ENCODE measurements at places on chromosomes 11 and 22.

- no peak overlapping the region for H3K27ac ChIP-seq
- no peaks in the 10 kb centered on the region for H3K27me3 ChIP-seq
- no peaks in the 10 kb centered on the region for H3K4me1 ChIP-seq
- H3K4me3 ChIP-seq, result no peak overlapping the region
Measured at GRCh38 chr22:50500452-50500851, 7.0 kb downstream of the LMF2 start.

GRCh38 chr11:114274637-114275036 is 21.6 kb upstream of the NNMT start:
- DNase-seq, result no peak
- peaks cover 13% of the 10 kb centered on the region for H3K27me3 ChIP-seq
- no peaks in the 10 kb centered on the region for H3K4me1 ChIP-seq
- no peaks in the 10 kb centered on the region for H3K36me3 ChIP-seq

- peaks cover 30% of the 10 kb centered on the region for H3K4me1 ChIP-seq
- no peak overlapping the region for H3K27ac ChIP-seq
- H3K36me3 ChIP-seq, result no peaks in the 10 kb centered on the region
- no peaks in the 10 kb centered on the region for H3K27me3 ChIP-seq
- peak; percentile 94 for DNase-seq
Measured at GRCh38 chr11:67373648-67374570, 511 bp upstream of the CLCF1 start.

- no peaks in the 10 kb centered on the region for H3K27me3 ChIP-seq
- peaks cover 16% of the 10 kb centered on the region for H3K4me1 ChIP-seq
- H3K27ac ChIP-seq, result no peak overlapping the region
- no peak for DNase-seq
Measured at GRCh38 chr11:121391914-121392313, 60.2 kb upstream of the SORL1 start.

GRCh38 chr22:46833228-46833627 is 70.8 kb downstream of the TBC1D22A start:
- no peak overlapping the region for H3K27ac ChIP-seq
- DNase-seq, result peak; percentile 87
- H3K4me3 ChIP-seq, result no peak overlapping the region
- peaks cover 45% of the 10 kb centered on the region for H3K36me3 ChIP-seq
- H3K4me1 ChIP-seq, result no peaks in the 10 kb centered on the region

GRCh38 chr11:100965346-100965745 is 164.3 kb downstream of the PGR start:
- H3K4me1 ChIP-seq, result no peaks in the 10 kb centered on the region
- DNase-seq, result no peak
- H3K4me3 ChIP-seq, result no peak overlapping the region
- H3K36me3 ChIP-seq, result peaks cover 96% of the 10 kb centered on the region
- no peaks in the 10 kb centered on the region for H3K27me3 ChIP-seq

DNA sequence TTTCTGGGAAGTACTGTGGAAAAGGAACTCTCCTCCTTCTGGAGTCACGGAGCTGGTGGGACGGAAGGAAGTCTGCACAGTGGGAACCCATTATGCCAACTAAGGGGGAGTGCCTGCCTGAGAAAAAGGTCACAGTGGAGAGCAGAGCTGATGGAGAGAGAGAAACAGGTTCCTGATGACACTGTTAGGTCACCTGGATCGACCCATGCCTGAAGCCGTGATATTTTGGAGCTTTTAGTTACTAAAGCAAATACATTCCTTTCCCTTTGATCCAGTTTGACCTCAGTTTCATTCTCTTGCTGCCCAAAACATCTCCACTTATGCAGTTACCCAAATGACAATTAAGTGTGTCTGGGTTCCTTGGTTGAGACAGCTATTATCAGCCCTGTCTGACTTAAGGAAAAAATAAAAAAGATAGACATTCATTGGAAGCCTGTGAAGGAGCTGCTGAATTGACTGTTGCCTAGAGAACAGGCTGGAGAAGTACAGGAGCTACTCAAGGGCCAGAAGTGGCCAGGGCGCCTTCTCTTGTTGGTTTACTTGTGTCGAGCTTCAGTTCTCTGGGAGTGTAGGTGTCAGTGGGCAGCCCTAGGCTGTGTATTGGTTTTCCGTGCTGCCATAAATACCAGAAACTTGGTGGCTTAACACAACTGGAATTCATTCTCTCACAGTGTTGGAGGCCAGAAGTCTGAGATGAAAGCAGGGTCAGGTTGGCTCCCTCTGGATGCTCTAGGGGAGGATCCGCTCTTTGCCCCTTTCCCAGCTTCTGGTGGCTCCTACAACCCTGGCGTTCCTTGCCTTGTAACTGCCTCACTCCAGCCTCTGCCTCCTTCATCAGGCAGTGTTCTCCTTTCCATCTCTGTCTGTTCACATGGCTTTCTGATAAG is 13.6 kb downstream of the MRGPRD start:
- no peaks in the 10 kb centered on the region for H3K36me3 ChIP-seq
- no peak for DNase-seq
- H3K4me3 ChIP-seq, result no peak overlapping the region
- no peaks in the 10 kb centered on the region for H3K4me1 ChIP-seq
- no peak overlapping the region for H3K27ac ChIP-seq
- H3K27me3 ChIP-seq, result no peaks in the 10 kb centered on the region

GRCh38 chr11:110989428-110990133 is 255.9 kb upstream of the POU2AF2 start:
- no peak for DNase-seq
- H3K36me3 ChIP-seq, result no peaks in the 10 kb centered on the region
- H3K4me1 ChIP-seq, result peaks cover 6% of the 10 kb centered on the region
- no peak overlapping the region for H3K4me3 ChIP-seq

GRCh38 chr11:65132988-65133700 is 1.2 kb downstream of the SYVN1 start:
- DNase-seq, result peak; percentile 89
- no peak overlapping the region for H3K27ac ChIP-seq
- H3K4me3 ChIP-seq, result peak overlapping the region; percentile 94
- H3K27me3 ChIP-seq, result no peaks in the 10 kb centered on the region

GRCh38 chr11:78346799-78347198 is 70.8 kb downstream of the GAB2 start:
- H3K36me3 ChIP-seq, result no peaks in the 10 kb centered on the region
- H3K4me1 ChIP-seq, result peaks cover 19% of the 10 kb centered on the region
- no peak overlapping the region for H3K4me3 ChIP-seq
- no peak for DNase-seq
- no peaks in the 10 kb centered on the region for H3K27me3 ChIP-seq
- H3K27ac ChIP-seq, result no peak overlapping the region

DNA sequence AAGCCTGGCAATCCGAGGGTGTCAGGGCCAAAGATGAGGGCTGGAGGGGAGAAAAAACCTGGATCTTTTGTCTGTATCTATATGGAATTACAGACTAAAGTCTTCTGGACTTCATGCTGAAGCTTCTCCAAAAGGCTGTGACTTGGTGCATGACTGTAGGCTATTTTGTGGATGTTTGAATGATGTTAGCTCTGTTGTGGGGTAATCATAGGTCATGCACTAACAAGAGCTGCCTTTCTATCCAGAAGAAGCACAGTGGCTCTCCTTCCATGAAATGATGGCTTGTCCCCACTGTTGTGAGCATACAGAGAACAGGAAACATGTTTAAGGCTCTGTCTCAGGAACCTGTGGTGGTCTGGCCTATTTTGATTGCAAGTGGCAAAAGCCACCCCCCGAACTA is 263.3 kb upstream of the PLET1 start:
- H3K36me3 ChIP-seq, result no peaks in the 10 kb centered on the region
- H3K4me3 ChIP-seq, result no peak overlapping the region
- no peaks in the 10 kb centered on the region for H3K27me3 ChIP-seq
- peak overlapping the region; percentile 66 for H3K27ac ChIP-seq
- no peak for DNase-seq

GRCh38 chr22:43755452-43755851 is 56.7 kb downstream of the EFCAB6 start:
- no peak for DNase-seq
- H3K27me3 ChIP-seq, result no peaks in the 10 kb centered on the region
- no peaks in the 10 kb centered on the region for H3K4me1 ChIP-seq

- no peak overlapping the region for H3K4me3 ChIP-seq
- H3K27me3 ChIP-seq, result no peaks in the 10 kb centered on the region
- H3K27ac ChIP-seq, result no peak overlapping the region
Measured at GRCh38 chr22:24112188-24112587, 69.1 kb upstream of the SUSD2 start.

GRCh38 chr22:45680932-45681700 is 9.5 kb downstream of the ATXN10 start:
- no peaks in the 10 kb centered on the region for H3K27me3 ChIP-seq
- no peaks in the 10 kb centered on the region for H3K4me1 ChIP-seq
- H3K36me3 ChIP-seq, result peaks cover under 1% of the 10 kb centered on the region
- H3K4me3 ChIP-seq, result no peak overlapping the region
- no peak for DNase-seq
- H3K27ac ChIP-seq, result no peak overlapping the region

GRCh38 chr22:36775586-36775963 is 344 bp downstream of the IFT27 start:
- H3K4me3 ChIP-seq, result peak overlapping the region; percentile 87
- no peak overlapping the region for H3K27ac ChIP-seq
- H3K36me3 ChIP-seq, result no peaks in the 10 kb centered on the region
- DNase-seq, result peak; percentile 72
- H3K27me3 ChIP-seq, result no peaks in the 10 kb centered on the region
- H3K4me1 ChIP-seq, result no peaks in the 10 kb centered on the region

- H3K4me3 ChIP-seq, result no peak overlapping the region
- H3K4me1 ChIP-seq, result no peaks in the 10 kb centered on the region
- no peaks in the 10 kb centered on the region for H3K36me3 ChIP-seq
- H3K27ac ChIP-seq, result no peak overlapping the region
- H3K27me3 ChIP-seq, result no peaks in the 10 kb centered on the region
- no peak for DNase-seq
Measured at GRCh38 chr11:129489249-129489648, 113.6 kb downstream of the BARX2 start.

- no peak overlapping the region for H3K27ac ChIP-seq
- H3K27me3 ChIP-seq, result no peaks in the 10 kb centered on the region
- H3K4me3 ChIP-seq, result no peak overlapping the region
- peaks cover 12% of the 10 kb centered on the region for H3K36me3 ChIP-seq
Measured at GRCh38 chr11:111632516-111633220, 30.4 kb downstream of the SIK2 start.

DNA sequence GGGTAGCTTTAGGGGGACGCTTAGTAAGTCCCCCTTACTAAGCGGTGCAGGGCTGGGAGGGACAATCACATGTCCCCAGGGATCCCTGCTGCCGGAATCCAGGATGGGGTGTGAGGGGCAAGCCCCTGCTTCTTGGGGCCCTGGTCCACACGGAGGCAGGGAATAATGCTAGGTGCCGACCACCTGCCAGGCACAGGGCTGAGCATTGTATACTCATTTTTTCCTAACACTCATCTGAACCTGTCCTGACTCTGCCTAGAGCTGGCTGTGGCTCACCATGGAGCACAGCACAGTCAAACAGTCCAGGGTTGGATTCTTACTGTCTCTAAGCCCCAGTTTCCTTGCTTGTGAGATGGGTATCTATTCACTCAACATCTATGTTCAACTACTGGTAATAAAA is 1.4 kb upstream of the LTBP3 start:
- H3K36me3 ChIP-seq, result no peaks in the 10 kb centered on the region
- H3K27me3 ChIP-seq, result peaks cover 9% of the 10 kb centered on the region
- no peak overlapping the region for H3K4me3 ChIP-seq
- no peak for DNase-seq
- no peak overlapping the region for H3K27ac ChIP-seq

DNA sequence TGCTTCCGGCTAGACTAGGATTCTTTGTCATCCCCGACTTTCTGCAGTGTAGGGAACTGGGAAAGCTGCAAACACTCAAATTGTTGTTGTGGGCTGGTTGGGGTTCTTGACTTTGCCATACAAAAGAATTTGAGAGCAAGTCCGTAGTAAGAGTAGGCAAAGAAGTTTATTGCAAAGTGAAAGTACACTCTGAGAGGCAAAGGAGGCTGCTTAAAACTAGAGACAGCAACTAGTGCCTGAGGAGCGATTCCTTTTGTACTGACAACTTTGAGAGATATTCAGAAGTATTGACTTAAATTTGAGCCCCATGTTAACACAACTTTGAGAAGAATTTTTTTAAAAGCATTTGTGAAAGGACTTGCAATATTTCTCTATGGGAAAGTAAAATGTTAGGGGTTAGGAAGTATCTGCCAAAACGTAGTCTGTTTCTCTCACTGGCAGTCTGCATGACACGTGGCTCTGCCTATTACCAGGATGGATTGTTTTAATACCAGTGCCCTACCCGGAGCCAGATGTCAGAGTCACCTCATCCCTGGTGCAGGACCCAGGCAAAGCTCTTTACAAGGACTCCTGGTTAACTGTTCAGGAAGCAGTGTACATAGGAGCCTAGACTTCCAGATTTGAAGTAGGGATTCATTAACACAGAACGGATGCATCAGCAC is 85.0 kb upstream of the CLPB start:
- no peak for DNase-seq
- no peaks in the 10 kb centered on the region for H3K36me3 ChIP-seq
- no peak overlapping the region for H3K27ac ChIP-seq
- H3K4me1 ChIP-seq, result no peaks in the 10 kb centered on the region
- H3K4me3 ChIP-seq, result no peak overlapping the region

DNA sequence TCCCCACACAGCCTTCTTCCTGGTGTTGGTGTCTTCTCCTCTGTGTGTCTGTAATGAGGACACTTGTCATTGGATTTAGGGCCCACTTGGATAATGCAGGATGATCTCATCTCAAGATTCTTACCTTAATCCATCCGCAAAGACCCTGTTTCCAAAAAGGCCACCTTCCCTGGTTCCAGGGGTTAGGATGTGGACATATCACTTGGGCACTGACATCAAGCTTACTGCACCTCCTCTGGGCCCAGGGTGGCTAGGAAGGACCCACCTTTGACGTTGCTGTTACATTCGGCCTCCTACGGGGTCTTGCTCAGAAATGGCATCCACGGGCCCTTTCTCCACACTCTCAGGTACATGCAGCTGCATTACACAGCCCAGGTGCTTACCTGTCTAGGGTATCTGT is 535.9 kb downstream of the BRD1 start:
- H3K4me3 ChIP-seq, result no peak overlapping the region
- no peak overlapping the region for H3K27ac ChIP-seq
- H3K4me1 ChIP-seq, result no peaks in the 10 kb centered on the region

GRCh38 chr11:48063424-48063978 is 83.1 kb downstream of the PTPRJ start:
- H3K27ac ChIP-seq, result no peak overlapping the region
- no peaks in the 10 kb centered on the region for H3K27me3 ChIP-seq
- no peak overlapping the region for H3K4me3 ChIP-seq
- H3K36me3 ChIP-seq, result no peaks in the 10 kb centered on the region

- peak overlapping the region; percentile 80 for H3K27ac ChIP-seq
- no peak for DNase-seq
- H3K27me3 ChIP-seq, result peaks cover 20% of the 10 kb centered on the region
- peak overlapping the region; percentile 77 for H3K4me3 ChIP-seq
- no peaks in the 10 kb centered on the region for H3K36me3 ChIP-seq
Measured at GRCh38 chr11:46917762-46918082, 628 bp downstream of the LRP4 start.

- H3K4me3 ChIP-seq, result no peak overlapping the region
- no peak overlapping the region for H3K27ac ChIP-seq
- no peaks in the 10 kb centered on the region for H3K36me3 ChIP-seq
- H3K27me3 ChIP-seq, result peaks cover 38% of the 10 kb centered on the region
- no peak for DNase-seq
Measured at GRCh38 chr11:84105148-84105547, 819.0 kb upstream of the CCDC90B start.

- DNase-seq, result no peak
- no peak overlapping the region for H3K4me3 ChIP-seq
- no peaks in the 10 kb centered on the region for H3K27me3 ChIP-seq
- H3K27ac ChIP-seq, result no peak overlapping the region
- no peaks in the 10 kb centered on the region for H3K4me1 ChIP-seq
- no peaks in the 10 kb centered on the region for H3K36me3 ChIP-seq
Measured at GRCh38 chr11:45051621-45052020, 94.8 kb upstream of the PRDM11 start.

Measured in endodermal cell (in vitro differentiated cells).